ENCODE measurements at places on chromosomes 5 and 9.

GRCh38 chr5:140072812-140073211 is 29.7 kb upstream of the NRG2 start:
- no peak for DNase-seq

DNA sequence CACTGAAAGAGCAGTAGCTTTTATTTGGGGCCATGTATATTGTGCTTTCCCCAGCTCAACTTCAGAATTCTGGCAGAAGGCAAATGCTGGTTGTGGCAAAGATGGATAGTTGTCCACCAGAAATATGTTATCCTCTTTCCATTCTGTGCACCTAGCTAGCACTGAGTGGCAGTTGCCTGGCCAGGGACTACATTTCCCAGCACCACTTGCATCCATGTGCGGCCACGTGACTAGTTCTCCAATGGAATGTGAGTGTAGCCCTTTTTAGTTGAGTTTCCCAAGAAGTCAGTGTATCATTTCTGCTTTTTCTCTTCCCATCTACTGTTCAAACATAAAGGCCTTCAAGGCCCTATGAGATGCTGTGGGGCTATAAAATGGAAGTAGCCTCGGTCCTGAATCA is 354.0 kb upstream of the CLINT1 start:
- DNase-seq: no peak

DNA sequence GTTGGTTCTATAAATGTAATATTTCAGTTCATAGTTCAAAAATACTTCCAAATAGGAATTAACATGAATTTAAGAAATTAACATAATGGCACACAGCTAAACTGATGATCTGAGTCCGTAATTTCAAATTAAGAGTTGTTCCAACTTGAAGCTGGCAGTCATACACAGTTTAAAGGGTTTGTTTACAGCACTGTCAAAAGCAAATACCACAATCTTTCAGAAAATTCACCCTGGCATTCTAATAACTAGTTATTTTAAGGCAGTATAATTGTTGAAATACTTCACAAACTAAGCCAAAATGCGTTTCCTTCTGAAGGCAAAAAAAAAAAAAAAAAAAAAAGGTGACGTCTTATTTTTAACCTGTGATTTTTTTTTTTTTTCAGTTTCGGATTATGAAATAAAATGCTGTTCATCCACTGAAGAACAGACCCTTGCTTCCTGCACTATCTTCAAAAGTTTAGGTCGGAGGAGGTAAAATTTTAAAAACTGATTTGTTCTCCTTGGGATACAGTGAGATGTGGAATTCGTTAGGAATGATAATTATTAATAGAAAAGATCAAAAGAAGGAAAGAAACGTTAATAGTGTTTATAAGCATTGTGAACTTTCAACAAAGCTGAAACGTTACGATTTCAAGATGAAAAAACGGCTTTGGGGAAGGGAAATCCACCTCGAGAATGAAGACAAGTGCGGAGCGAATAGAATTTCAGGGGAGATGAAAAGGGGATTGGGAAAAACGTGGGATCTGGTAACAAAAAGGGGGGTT is 850 bp downstream of the IL6ST start:
- no peak for DNase-seq

- DNase-seq: no peak
Measured at GRCh38 chr9:37486256-37486615, 488 bp downstream of the POLR1E start.

- DNase-seq: no peak
Measured at GRCh38 chr5:68251386-68251785, 35.8 kb downstream of the PIK3R1 start.

- no peak for DNase-seq
Measured at GRCh38 chr5:40078898-40079575, 600.7 kb upstream of the PTGER4 start.

- DNase-seq: no peak
Measured at GRCh38 chr9:90271707-90272106, 370.9 kb downstream of the DIRAS2 start.

- no peak for DNase-seq
Measured at GRCh38 chr5:34455098-34455497, 201.0 kb upstream of the RAI14 start.

- no peak for DNase-seq
Measured at GRCh38 chr5:30042677-30043076, 1150.8 kb upstream of the CDH6 start.

- DNase-seq: no peak
Measured at GRCh38 chr5:77211691-77212047, 1.2 kb downstream of the PDE8B start.

GRCh38 chr9:137317718-137318511 is 15.8 kb upstream of the NRARP start:
- no peak for DNase-seq

- no peak for DNase-seq
Measured at GRCh38 chr9:134699343-134699740, 57.7 kb downstream of the COL5A1 start.

DNA sequence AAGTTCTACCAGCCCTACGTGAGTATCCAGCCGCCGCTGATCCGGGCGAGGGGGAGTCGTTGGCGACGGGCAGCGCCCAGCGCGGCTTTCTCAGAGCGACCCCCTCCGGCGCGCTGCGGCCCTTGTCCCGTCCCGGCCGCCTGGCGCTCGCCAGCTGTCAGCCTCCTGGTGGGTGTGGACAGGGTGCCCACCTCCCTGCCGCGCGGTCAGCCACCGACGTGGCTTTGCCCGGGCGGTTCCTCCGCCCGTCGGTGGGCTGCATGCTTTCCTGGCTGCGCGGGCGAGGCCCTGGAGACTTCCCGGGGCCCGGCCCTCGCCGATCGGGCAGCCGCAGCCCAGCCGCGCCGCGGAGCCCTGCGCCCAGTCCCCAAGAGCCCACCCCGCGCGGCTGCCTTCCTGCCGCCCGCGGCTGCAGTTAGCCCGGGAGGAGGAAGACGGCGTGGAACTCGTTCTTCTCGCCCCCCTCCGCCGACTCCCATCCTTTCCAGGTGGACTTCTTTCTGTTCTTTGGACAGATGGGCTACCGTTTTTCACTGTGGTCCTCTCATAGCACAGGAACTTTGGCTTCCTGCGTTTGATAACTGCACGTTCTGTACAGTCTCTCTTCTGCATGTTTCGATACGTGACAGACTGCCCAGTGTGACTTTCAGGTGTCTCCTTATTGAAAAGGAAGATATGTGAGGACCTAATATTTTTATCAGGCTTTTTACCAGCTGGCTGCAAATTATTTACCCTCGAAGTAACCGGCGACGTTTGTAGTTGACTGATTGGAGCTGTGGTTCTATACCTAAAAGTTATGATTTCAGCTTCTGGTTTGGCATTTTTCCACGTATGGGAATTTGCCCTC is 577 bp downstream of the AP3S1 start:
- peak; percentile 73 for DNase-seq

- DNase-seq: no peak
Measured at GRCh38 chr9:86102626-86103025, 3.3 kb upstream of the GOLM1 start.

GRCh38 chr5:148969291-148969690 is 93.6 kb downstream of the SH3TC2 start:
- DNase-seq: no peak

DNA sequence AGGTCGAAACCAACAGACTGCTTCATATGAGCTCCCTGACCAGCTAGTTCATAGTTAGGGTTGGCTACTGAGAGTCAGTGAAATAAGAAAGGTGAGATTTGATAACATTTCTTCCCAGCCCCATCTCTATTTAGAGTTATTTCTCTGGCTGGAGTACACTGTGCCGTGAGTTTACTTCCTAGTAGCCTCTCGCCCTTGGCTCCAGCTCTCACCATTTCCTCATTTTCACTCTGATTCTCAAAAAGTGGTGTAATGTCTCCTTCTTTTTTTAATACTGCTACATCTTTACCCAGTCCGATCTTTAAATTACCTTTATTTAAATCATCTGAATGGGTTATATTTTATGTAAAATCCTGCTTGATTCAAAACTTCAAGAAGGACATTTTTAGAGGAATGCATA is 100.4 kb upstream of the FAM174A start:
- no peak for DNase-seq

DNA sequence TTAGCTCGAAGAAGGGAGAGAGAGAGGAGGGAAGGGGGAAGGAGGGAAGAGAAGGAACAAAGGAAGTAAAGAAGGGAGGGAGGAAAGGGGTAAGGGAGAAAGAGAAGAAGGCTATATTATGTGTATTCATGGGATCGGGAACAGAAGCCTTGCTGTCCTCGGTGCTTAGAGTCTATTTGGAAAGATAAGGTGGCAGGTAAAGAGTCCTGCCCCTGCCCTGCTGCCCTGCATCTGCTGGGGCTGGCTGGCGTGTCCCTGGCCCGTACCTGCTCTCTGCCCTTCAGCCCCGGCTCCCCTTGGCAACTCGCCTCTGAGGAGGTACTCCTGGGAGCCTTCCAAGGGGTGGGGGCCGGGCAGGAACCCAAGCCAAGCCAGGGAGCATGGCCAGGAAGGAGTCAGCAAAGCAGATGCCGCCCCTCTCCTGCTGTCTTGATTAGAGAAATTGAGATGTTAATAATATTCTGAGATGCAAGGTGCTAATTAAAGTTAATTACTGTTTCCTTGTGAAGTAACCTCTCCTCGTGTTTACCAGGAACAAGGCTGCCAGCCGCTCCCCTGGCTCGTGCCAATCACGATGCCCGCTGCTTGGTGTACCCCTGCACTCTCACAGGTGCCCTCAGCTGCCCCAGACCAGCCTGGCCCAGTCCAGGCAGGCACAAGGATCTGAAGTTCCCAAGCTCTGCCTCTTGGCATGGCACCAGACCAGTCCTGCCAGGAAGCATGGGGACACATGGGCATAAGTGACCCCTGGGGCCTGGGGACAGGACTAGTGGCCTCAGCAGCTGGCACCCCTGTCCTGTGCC is 36.6 kb downstream of the PCDH1 start:
- no peak for DNase-seq

DNA sequence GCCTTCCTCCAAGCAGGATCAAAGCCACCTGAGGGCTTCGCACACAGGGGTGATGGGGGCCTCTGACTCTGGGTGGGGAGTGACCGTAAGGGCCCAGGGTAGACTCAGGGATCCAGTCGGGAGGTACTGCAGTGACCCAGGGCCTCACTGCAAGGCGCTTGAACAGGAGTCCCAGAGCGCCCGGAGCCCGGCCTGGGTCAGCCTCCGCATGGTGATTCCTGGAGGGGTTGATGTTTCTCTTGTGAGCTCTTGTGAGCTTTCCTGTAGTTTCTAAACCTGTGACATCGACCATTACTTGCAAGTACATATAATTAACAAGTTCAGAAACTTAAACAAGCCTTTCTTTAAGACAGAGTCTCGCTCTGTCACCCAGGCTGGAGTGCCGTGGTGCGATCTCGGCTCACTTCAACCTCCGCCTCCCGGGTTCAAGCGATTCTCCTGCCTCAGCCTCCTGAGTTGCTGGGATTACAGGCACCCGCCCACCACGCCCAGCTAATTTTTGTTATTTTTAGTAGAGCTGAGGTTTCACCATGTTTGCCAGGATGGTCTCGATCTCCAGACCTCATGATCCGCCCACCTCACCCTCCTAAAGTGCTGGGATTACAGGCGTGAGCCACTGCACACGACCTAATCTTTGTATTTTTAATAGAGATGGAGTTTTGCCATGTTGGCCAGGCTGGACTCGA is 19.8 kb downstream of the PTGES start:
- no peak for DNase-seq

- no peak for DNase-seq
Measured at GRCh38 chr5:121019106-121019505, 555.0 kb downstream of the PRR16 start.

DNA sequence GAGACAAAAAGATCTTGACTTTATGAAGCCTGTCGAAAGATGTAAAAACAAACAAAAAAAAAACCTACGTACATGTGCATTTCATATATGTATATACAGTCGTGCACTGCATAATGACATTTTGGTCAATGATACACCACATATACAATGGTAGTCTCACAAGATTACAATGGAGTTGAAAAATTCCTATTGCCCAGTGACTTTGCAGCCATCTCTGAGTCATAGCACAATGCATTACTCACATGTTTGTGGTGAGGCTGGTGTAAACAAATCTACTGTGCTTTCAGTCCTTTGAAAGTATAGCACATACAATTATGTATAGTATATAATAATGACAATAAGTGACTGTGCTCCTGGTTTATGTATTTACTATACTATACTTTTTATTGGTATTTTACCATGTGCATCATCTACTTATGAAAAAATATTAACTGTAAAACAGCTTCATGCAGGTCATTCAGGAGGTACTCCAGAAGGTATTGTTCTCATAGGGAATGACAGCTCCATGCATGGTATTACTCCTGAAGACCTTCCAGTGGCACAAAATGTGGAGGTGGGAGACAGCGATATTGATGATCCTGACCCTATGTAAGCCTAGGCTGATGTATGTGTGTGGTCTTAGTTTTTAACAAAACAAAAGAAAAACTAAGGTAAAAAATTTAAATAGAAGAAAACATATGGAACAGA is 73.7 kb upstream of the FST start:
- no peak for DNase-seq

DNA sequence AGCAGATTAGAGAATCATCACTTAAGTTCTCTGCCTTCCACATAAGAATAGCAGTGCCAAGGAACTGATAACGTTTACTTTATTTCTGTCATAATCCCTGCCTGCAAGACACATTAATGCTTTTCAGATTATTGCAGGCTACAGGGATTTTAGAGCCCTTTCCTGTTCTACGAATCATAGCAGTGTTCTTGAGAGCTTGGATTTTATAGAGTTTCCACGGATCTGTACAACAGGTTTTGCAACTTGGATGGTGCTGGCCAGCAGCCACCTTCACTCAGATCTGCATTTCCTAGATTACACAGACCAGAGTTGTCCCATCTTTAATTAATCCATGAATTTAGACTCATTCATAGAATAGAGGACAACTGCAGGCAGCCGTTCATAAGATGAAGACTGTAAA is 38.1 kb downstream of the SLC12A2 start:
- DNase-seq: no peak

DNA sequence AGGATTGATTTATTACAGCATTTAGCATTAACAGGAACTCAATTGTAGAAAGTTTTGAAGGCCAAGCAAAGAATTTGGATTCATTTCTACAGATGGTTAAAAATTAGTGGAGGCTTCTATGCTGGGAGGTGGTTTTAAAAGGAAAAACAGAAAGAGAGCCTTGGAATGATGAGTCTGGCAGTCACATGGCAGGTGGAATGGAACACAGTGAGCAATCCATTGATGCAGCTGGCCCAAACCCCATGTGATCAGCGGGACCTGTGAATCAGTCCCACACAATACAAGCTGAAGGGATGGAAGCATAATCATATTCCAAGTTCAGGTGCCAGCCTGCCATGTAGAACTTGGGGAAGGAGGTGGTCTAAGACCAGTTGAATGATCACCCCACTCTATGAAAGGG is 147.9 kb downstream of the PIP5K1B start:
- DNase-seq: no peak

DNA sequence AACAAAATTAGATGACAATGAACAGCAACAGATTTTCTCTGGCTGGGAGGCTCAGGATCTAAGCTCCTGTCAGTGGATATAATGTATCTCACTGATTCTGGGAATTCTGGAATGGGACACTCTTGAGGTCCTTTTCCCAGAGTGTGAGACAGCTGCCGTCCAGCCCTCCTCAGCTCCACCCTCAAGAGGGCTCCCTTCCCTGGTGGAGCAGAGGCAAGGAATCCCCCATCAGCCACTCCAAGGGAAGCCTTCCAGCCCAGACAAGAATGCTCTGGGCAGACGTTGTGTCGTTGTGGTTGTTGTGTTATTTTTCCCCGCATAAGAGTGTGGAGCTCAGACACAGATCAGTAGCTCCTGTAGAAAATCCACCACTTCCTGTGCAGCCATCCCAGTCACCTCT is 47.7 kb upstream of the ATP10B start:
- no peak for DNase-seq

GRCh38 chr5:132093271-132093670 is 19.7 kb downstream of the CSF2 start:
- no peak for DNase-seq

GRCh38 chr5:87170799-87171198 is 96.9 kb upstream of the RASA1 start:
- no peak for DNase-seq

Measured in NCI-H187 (cell line).